ENCODE measurements at places on chromosomes 5 and 9.

DNA sequence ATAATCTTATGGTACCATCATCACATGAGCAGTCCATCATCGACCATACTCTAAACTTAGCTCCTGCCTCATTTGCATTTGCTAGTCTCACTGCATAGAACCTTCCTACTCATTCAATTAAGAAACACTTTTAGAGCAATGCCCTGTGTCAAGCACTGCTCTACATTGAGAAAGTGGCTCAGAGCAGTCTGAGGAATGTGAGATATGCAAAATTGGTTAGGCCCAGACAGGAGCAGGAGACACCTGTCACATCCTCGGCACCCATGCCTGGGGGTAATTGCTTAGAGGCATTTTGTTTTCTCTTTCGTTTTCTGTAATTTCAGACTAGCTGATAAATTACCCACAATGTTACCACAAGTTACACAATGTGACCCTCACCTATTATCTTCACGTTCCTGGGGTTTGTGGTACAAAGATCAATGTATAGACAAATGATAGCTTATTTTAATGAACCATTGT lies 4.9 kb upstream of the RARS1 start:
- no peak for DNase-seq

DNA sequence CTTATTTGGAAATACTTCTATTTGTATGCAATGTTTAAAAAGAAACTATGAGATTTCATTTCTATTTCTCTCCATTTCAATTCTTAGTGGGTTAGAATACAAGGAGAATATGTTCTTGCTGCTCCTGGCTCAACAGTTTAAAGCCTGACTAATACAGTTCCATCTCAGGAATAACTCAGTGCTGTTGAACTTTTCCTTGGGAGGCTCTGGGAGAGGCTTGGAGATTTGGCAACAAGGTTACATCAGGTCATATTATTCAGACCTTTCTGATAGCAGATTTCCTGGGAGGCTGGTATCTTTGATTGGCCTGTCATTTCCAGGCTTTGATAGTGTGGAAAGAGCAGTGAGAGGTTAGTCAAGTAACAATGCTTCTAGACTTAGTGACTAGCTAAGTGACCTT lies 481.7 kb upstream of the KLF4 start:
- no peak for DNase-seq

- no peak for DNase-seq
Observed at GRCh38 chr9:126614455-126615244, 922 bp downstream of the LMX1B start.

GRCh38 chr9:10701906-10702305 lies 89.1 kb upstream of the PTPRD start:
- DNase-seq: no peak

GRCh38 chr9:125763394-125763801 lies 16.2 kb downstream of the PBX3 start:
- DNase-seq: peak; percentile 94

DNA sequence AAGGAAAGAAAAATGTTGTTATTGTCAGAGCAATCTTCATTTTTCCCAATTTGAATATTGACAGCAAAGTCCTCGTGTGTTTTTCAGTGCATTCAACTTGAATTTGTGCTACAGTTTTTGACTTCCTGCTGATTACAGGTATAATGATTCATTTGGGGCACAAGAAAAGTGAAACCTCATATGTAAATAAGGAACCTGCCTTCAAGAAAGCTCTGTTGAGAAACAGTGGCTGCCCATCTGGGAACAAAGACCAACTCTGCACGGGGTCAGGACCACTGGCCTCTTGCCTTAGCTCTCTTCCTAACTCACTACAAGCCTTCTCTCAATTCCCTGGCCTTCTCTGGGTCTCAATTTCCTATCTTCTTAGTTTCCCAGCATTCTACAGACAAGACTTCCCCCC lies 21.0 kb downstream of the TIMD4 start:
- no peak for DNase-seq

GRCh38 chr5:17019324-17019723 lies 83.2 kb upstream of the MYO10 start:
- no peak for DNase-seq

GRCh38 chr9:15032860-15033259 lies 122.6 kb upstream of the FREM1 start:
- no peak for DNase-seq

DNA sequence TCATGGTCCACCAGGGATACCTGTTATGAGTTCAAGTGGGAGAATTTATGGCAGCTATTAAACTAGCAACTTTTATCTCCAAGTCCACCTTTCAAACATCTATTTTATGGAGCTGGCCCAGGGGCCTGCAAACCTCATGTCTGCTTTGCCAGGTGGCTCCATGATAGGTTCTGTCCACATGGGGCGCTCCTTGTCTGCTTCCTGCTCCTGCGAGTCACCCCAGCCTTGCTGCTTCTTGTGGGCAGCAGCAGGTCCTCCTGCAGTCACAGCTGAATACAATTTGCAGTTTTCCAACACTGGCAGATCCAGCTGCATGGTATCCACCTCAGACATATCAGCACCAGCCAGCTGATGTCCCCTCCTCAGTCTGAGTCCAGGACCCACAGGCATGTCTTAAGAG lies 39.6 kb upstream of the FRRS1L start:
- no peak for DNase-seq

GRCh38 chr5:177537389-177538361 lies 16.7 kb downstream of the FAM193B start:
- no peak for DNase-seq

- no peak for DNase-seq
Observed at GRCh38 chr5:98604301-98604700, 169.2 kb upstream of the RGMB start.

DNA sequence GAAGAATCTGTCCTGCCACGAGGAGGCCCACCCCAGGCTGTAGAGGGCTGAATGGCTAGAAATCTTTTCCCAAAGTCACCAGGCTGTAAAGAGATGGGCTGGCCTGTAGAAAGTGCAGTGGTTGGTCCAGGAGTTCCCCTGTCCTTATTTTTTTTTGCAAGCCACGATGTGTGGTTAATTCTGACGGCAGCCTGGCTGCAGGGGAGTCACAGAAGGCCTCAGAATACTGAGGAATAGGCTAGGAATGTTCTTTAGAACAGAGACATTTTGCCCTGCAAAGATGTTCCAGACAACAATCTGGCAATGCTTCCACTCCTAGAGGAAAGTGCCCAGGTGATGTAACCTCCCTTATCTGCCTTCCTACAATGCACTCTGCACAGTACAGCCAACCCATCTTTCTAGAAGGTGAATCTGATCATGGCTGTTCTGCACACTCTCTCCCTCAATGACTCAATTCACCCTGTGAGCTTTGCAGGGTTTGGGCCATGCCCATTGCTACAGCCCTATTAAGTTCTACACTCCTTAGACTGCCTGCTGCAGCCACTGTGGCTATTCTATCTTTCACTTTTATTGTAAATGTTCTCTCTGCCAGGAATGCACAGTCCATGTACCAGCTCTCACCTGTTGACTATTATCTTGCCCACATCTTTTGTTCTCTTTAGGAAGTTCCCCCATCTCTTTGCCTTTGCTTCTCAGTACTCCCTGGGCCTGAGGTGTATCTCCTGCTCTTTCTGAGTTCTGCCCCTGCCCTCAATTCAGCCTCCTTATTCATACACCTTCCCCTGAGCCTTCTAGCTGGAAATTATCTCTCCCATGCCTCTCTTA lies 377.8 kb upstream of the CLINT1 start:
- DNase-seq: no peak

DNA sequence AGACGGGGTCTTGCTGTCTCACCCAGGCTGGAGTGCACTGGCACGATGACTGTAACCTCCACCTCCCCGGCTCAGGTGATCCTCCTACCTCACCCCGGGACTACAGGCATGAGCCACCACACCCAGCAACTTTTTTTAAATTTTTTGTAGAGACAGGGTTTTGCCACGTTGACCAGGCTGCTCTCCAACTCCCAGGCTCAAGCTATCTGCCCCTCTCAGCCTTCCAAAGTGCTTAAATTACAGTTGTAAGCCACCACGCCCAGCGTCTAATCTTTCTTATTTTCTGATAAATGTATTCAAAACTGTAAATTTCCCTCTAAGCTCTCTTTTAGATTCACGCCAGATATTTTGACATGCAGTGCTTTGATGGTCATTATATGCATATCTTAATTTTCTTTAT lies 10.3 kb downstream of the FRRS1L start:
- no peak for DNase-seq

DNA sequence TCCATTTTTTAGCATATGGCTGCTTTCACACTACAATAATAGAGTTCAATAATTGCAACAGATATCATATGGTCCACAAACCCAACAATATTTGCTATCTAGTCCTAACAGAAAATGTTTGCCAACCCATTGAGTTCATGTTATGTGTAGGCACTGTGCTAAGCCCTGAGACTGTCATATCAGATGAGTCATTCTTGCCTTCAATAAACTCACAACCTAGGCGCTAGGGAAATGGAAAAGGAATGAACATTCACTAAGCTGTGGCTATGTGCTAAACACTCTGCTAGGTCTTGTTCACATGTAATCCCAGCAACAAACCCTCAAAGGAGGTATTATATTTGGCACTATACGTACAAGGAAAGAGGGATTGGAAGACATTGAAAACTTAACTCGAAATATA lies 8.4 kb upstream of the TIMD4 start:
- no peak for DNase-seq

DNA sequence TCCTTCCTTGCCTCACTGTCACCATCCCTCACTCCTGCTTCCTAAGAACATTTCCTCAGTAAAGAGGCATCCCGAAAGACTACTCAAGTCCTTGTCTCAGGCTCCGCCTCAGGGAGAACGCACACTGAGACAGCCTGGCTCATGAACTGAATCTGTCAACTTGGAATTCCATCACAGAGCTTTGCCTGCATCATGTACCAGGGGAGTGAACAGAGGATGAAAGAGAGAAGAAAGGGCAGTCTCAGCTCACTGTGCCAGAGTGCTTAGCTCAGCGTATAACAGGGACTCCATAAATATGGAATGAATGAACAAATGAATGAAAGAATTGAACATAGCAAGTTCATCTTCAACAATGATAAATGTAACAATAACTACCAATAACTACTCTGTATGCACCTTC lies 68.7 kb upstream of the SLC1A3 start:
- DNase-seq: no peak

DNA sequence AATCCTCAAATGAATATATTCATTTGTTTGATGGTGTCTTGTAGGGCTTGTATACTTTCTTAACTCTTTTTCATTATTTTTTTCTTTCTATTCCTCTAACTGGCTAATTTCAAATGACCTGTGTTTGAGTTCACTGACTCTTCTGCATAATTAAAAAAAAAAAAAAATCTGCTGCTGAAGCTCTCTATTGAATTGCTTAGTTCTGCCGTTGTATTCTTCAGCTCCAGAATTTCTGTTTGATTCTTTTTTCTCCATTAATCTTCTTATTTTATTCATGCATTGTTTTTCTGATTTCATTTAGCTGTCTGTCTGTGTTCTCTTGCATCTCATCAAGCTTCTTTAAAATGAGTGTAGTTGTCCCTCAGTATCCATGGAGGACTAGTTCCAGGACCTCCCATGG lies 244.6 kb downstream of the ROR2 start:
- DNase-seq: no peak

GRCh38 chr9:133986061-133986460 lies 6.1 kb downstream of the VAV2 start:
- no peak for DNase-seq

Data from DMS79 treated with DMSO at 0.1 percent for 48 hours (cell line).